ENCODE measurements at places on chromosomes 4 and X.

GRCh38 chr4:2649604-2650114 is 106.5 kb downstream of the TNIP2 start:
- no peak for DNase-seq

DNA sequence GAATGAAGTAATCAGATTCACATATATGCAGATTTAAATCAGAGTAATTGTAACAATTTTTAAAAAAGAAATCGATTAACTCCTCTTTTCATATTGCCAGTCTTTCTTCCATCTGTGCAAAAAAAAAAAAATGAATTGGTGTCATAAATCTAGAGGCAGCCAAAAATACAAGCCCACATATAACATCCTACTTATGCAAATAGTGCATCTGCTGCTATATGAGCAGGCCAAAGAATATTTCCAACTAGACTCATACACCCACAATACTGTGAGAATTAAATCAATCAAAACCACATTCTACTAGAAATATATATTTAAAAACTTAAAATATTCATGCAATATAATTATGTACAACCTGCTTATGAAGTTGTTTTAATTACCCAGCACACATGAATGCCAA is 298.1 kb upstream of the TRAM1L1 start:
- DNase-seq = no peak

DNA sequence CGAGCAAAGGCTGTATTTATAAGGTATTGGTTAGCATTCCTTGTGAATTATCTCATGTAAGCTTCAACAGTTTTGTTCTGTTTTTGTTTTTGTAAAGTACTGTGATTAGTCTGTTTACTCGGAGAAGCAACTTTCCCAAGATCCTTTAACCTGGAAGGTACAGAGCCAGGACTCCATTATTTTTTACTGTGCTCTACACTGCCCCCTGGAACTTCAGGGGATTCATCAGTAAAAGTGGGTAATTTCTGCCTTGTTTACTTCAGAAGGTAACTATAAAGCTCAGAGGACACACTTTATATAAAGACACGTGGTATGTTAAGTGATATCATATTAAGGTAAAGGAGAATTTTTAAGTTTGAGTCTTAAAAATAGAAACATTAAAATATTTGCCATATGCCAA is 124.9 kb downstream of the IQCM start:
- DNase-seq = no peak

DNA sequence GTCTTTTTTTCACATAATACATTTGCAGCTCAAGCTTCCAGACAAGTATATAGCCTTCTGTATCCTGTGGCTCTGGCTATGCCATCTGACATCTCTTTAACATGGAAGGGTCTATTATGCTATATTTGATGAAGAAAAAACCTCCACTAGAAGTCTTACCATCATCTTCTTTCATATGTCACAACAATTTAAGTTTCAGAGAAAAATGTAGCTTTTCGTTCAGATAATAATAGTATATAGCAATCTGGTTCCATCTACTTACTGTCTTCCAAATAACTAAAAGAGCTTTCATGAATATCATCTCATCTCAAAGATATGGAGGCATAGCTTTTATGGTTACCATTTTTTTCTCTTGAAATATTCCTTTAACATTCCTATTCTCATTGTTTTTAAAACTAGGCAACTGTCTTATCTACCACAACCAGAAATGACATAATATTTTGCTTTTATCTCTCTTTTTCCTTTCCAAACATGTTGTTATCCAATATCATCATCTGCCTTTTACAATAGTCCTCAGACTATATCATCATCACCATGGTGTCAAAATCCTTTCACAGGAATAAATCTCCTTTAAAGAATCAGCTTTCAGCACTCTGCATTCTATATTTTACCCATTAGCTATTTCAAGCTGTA is 1005.1 kb downstream of the PDHA2 start:
- DNase-seq = no peak

DNA sequence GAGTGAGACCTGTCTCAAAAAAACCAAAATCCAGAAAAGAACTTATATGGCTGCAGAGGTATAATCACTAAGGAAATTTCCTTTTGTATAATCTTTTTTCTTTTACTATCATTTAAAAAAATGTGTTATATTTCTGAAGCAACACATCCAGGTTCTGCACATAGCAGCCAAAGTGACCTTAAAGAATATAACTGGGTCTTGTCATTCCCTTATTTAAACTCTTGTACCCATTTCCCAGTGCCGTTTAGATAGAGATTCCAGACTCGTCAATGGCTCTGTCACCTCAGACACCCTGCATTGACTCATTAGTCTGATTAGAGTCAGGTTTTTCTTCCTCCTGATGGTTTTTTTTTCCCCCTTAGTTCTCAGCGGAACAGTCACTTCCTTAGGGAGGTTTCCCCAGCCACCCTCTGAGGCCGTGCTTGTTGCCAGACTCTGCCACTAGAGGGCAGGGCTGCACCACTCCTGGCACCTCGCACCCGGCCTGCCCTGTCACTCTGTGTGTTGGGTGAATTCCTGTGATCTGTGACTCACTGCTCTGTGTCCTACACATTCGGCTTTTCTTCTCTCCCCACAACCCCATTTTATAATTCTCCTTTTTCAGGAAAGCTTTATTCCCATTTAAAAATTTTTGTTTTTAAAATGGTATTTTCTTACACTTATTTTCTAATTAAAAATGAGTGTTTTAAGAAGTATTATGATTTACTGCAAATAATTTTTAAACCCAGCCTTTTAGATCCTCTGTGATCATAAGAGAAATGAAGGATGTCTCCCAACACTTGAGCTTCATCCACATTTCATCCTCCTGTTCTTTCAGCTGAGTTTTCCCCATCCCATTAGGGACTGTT is 32.1 kb downstream of the HTT start:
- DNase-seq = peak; percentile 77

DNA sequence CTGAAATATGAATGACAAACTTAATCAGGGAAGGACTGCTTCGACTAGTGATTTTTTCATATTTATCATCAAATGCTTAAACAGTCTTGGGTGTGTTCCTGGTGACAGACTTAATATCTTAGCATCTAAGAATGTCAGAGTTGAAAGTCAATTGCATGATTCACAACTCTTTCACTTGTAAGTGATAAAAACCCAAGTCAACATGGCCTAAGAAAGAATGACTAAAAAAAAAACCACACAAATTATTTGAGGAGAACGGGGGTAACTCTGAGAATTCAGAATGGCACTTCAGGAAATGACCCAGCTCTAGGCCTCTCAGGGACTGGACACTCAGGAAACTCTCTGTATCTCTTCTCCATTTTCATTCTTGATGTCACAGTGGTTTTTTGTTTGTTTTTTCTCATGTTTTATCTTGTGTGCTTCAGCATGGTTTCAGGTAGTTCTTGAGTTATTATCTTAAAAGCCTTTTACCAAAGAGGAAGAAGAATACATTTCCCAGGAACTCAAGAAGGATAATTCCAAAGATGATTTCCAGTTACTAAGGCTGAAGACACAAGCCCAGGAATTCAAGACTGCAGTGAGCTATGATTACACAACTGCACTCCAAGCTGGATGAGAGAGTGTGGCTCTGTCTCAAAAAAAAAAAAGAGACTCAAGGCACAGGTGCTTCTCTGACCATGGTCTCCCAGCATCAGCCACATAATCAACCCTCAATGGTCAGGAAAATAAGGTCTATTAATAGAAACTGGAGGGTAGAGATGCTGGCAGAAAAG is 1697.8 kb upstream of the IGFBP7 start:
- DNase-seq = no peak
